ENCODE measurements at places on chromosomes 2 and 18.

DNA sequence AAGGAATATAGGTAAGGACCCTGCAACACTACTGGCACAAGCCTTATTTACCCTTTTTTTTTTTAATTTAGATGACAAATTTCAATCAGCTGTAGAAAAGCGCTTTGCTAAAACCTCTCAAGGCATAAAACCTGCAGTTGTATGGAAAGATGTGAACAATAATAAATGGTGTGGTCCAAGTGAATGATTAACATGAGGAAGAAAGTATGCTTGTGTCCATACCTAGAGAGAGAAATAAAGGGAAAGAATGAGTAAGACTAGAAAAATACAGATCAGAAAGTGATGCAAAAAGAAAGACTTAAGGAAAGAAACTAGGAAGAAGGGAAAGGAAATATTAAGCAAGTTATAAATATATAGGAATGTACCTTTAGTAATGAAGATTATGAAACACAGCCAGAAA lies 119.2 kb upstream of the SCN7A start:
- no peak for DNase-seq

GRCh38 chr18:69968039-69968438 lies 20.4 kb upstream of the CD226 start:
- no peak for DNase-seq

GRCh38 chr2:68749345-68749744 lies 14.7 kb downstream of the ARHGAP25 start:
- DNase-seq, result no peak

DNA sequence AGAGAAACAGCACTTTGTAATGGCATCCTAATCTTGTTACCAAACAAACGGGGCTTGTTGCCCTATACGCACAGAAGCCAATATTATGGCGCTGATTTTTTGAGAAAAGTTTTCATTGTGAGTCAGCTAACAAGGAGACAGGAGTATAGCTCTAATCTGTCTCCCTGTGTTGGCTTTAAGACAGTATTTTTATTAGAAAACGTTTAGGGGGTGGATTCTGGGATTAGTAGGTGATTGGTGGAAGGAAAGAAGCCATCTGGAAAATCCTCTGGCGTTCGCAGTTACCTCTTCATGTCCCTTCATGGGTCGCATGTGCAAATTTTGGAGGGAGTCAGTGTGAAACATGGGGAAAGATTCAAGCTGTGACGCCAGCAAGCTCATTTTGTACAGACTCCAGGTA lies 698 bp upstream of the TMEM237 start:
- DNase-seq, result no peak

DNA sequence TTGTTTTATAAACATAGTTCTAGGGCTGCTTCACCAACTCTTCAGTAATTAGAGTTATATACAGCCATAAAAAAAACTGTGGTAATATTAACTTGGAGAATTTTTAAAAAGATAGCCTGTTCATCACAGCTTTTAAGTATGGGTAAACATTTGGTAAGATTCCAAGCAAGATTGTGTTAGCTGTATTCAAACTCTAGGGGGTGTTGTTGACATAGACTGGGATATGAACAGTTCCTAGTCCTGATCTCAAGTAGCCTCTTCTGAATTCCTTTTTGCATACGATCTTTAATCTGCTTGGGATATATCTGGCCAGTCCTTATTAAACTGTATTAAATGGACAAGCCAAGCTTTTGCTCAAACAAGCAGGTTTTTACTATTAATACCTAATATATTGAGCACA lies 13.4 kb downstream of the NOP58 start:
- DNase-seq, result no peak

GRCh38 chr2:218194880-218195279 lies 22.1 kb upstream of the ARPC2 start:
- DNase-seq, result no peak

DNA sequence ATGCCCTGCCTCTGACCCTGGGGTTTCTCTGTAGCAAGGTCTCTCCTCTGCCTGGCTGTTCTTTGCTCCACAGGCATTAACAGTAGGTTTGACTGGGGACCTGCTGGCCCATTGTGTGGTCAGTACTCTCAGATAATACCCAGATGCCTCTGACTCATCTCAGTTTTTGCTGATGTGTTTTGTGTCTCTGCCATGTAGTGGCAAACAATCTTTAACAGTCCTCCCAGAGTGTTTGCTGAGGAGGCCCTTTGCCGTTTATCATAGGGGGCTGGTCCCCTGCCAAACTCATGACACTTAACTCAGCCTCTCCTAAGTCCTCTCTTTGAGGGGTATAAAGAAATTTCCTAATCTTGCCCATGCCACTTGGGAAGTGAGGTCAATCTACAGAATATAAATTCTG lies 793.7 kb upstream of the FANCL start:
- DNase-seq, result no peak

- DNase-seq, result no peak
Measured at GRCh38 chr2:143347271-143347695, 218.1 kb downstream of the ARHGAP15 start.

GRCh38 chr2:239594772-239595608 lies 194.2 kb upstream of the HDAC4 start:
- DNase-seq, result no peak

- DNase-seq, result no peak
Measured at GRCh38 chr2:109300582-109300981, 171.6 kb downstream of the SH3RF3 start.

GRCh38 chr2:218230882-218231281 lies 13.9 kb downstream of the ARPC2 start:
- DNase-seq, result no peak

GRCh38 chr18:45249246-45249661 lies 366.0 kb upstream of the SLC14A2 start:
- no peak for DNase-seq

GRCh38 chr2:201233812-201234662 lies 26.3 kb upstream of the CASP8 start:
- DNase-seq, result no peak

DNA sequence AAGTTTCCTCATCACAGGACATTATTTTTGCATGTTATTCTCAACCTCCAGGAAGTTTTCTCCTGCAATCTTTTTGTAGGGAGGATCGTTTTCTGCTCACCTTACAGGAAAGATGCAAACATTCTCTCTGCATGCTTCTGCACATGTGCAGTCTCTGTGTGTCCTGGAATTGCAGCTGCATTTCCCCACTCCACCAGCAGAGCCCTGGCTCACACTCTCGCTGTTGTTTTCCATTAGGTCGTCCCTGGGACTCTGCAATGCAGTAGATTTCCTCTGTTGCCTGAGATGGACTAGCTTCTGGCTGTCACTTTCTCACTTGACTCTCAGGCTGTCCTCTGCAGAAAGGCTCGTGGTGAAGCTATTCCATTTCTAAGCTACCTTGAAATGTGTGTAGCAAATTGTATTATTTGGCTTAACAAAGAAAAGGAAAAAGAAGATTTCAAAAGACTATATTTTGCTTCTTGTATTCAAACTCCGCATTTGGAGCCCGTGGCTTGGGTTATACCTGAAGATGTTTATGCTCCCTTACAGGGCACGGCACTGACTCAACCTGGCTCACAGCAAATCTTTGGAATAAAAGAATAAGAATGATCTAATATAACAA lies 346.7 kb downstream of the RAD51AP2 start:
- DNase-seq, result no peak

DNA sequence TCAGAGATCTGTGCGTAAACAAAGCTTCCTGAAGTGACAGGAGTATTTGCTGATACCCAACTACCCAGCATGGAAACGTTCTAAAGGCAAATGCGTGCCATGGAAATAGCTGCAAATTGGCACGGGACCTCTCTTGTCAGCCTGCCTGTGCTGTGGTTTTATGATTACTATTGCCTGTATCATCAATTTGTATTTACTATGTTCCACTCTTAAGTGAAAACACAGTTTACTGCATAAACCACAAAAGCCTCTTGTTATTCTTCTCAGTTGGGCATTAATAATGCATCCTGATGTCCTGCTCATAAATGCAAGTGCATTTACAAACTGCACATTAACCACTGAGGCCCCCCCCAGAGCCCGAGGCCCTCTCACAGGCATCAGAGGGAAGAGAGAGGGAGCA lies 196.6 kb upstream of the SLC35G4 start:
- no peak for DNase-seq

GRCh38 chr2:190272457-190272842 lies 47.2 kb downstream of the HIBCH start:
- no peak for DNase-seq

Data from GM12891 (cell line).